Activated T-cell treated with anti-CD3 and anti-CD28 coated beads, Interleukin-2, amount 50 U/mL, for 48 hours (primary cell): ENCODE measurements at places on chromosomes 3 and 15.

- no peak for DNase-seq
These were observed 625.6 kb downstream of the SI start for GRCh38 chr3:164452707-164453106.

DNA sequence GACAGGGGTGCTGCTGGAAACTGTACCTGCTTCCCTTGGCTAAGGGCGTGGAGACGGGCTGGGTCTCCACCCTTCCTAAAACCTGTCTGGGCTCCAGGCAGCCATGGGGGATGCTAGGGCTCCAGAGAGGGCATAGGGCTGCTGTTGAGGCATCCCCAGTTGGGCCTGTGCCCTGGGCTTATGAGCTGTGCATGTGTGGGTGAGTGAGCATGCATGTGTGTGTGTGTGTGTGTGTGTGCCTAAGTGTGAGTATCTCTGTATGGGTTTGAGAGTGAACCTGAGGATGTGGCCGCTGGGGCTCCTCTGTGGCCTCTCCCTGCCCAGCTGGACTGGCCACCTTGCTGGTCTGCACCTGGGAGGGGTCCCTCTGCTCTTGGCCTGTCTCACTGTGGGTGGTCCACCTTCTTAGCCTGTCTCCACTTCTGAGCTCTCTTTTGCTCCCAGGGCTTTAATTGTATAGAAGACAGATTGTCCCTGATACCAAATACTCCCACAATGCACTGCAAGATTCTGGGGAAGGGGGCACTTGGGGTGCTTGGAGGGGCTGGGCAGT lies 11.9 kb upstream of the TMEM115 start:
- no peak for DNase-seq

DNA sequence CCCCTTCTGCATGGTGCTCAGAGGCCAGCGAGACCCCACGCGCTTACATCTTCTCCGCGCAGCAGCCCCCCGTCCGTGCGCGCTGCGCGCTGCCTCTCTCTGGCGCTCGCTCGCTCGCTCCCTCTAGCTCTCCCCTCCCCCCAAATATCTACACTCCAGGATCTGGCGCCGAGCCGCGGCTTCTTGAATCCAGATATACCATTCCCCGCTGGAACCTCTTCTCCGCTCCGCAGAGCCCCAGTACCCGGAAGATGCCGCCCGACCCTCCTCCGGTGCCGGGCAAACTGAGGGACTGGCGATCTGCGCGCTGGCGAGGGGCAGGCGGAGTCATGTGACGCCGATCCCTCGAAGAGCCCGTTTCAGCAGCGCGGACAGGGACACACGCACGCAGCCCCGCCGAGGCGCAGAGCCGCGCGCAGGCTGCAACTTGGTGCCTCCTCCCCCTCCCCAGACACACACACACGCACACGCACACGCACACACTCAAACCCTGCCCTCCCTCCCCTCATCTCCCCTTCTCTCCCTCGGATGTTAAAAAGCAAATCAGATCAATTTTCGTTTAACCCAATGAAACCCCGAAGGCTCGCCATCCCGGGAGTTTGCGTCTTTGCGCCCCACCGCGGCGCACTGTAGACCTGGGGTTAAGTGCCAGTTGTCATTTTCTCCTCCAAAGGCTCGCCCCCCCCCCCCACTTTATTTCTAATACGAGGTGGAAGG lies at the start of gene RASGRF1:
TSS of gene RASGRF1 (minus strand) at position 294 of the 717 bp plus-strand sequence. CDS start at position 12, 282 bp downstream.
- no peak for DNase-seq

- no peak for DNase-seq
These were observed 102.8 kb upstream of the GBE1 start for GRCh38 chr3:81864272-81864671.

- DNase-seq: no peak
These were observed 388.7 kb upstream of the CFAP20DC start for GRCh38 chr3:59438492-59438891.

- no peak for DNase-seq
These were observed 11.9 kb downstream of the CPOX start for GRCh38 chr3:98581474-98581873.

- DNase-seq: no peak
These were observed 200.3 kb upstream of the PFN2 start for GRCh38 chr3:150170852-150171520.

- DNase-seq: no peak
These were observed 309.8 kb downstream of the OXSM start for GRCh38 chr3:26099692-26100091.

- no peak for DNase-seq
These were observed 12.8 kb downstream of the WDR48 start for GRCh38 chr3:39064646-39065045.

DNA sequence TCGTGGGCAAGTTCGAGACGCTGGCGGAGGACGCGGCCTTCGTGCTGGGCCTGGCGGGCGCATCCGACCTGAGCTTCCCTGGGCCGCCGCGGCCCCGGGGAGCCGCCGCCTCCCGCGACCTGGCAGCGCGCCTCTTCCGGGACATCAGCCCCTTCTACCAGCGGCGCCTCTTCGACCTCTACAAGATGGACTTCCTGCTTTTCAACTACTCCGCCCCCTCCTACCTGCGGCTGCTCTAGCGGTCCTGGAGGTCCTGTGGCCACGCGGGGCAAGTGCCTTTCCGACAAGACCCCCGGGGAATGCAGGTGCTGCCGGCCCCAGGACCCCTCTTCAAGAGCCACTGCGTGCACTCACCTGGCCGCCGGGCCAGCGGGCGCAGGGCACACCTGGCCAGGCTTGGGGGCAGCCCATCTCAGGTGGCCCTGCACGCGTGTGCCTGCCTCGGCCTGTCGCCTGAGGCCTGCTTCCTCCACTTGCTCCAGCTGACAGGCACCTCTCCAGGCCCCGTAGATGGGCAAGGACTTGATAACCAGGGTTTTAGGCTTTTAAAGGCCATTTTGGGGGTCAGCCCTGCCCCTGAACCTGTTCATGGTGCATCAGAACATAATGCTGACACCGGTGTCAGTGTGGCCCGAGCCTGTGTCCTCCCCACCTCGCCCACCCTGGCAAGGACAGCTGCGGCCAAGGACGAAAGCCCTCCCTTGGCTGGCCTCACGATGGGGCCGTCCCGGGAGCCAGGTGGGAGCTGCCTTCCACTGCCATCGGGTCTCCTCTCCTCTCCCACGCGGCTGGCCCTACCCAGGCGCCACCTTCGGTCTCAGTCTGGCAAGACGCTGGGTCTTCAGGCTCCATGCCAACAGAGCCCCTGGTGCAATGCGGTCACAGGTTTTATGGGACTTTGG lies 16.1 kb downstream of the C3orf22 start:
- peak; percentile 6 for DNase-seq
